ENCODE measurements at places on chromosomes 1 and 21. TPM values are rescaled to one million over a fixed set of nuclear protein-coding genes. Genes with fewer than 3 reads are reported as not detected.

LRIF1 gene
- 12.5 TPM for total RNA-seq

LCE1E gene
- not detected for total RNA-seq

CASQ1 gene
- 7.6 TPM for total RNA-seq

UBE2U gene
- total RNA-seq, result not detected

PIGR gene
- under 0.01 TPM for total RNA-seq

LCE3E gene
- not detected for total RNA-seq

S100A8 gene
- total RNA-seq, result 7.1 TPM

Data from temporal lobe (tissue), 4 donors.